ENCODE measurements at places on chromosomes 1 and 21. TPM values are rescaled to one million over a fixed set of nuclear protein-coding genes. Genes with fewer than 3 reads are reported as not detected.

GRCh38 chr1:217524787-217525520, 105.9 kb downstream of the GPATCH2 start:
- DNase-seq = no peak

GRCh38 chr1:78527706-78528105, 36.9 kb downstream of the PTGFR start:
- no peak for DNase-seq

DNA sequence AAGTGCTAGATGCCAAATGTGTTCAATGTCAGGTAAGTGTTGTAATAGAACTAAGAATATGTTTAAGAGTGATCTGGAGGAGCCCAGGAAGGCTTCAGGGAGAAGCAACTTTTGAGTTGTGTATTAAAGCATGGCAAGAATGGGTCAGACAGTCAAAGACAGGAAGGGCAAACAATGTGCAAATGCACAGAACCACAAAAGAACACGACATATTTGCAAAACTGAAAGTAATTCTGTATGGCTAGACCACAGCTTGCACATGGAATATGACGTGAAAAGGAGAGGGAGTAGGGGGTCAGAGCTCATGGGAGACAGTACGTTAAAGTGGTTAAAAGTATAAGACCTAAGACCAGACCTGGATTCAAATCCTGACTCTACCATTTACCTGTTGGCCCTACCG, 7.1 kb upstream of the SORT1 start:
- DNase-seq = no peak

- DNase-seq = no peak
These were observed 12.5 kb upstream of the GUCA2A start for GRCh38 chr1:42176902-42177519.

DNA sequence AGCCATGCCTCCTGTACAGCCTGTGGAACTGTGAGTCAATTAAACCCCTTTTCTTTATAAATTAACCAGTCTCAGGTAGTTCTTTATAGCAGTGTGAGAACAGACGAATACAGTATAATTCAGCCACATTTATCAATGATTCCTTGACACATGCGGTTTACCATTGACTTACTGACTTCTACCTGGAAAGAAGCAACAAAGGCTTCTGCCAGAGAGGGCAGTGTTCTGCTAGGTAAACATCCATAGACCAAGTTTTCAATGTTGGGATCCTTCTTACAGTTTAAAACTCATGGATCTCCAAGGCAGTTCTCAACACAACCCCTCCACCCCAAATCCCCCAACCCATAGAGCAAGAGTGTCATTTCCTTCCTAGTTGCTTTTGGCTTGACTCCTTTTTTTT, 150.6 kb downstream of the ZNF648 start:
- DNase-seq = no peak

GRCh38 chr1:64116537-64116936, 86.9 kb upstream of the UBE2U start:
- no peak for DNase-seq

GRCh38 chr21:44392916-44393315, 39.5 kb downstream of the TRPM2 start:
- DNase-seq = no peak

The SELL gene
- total RNA-seq = 1.9 TPM

DNA sequence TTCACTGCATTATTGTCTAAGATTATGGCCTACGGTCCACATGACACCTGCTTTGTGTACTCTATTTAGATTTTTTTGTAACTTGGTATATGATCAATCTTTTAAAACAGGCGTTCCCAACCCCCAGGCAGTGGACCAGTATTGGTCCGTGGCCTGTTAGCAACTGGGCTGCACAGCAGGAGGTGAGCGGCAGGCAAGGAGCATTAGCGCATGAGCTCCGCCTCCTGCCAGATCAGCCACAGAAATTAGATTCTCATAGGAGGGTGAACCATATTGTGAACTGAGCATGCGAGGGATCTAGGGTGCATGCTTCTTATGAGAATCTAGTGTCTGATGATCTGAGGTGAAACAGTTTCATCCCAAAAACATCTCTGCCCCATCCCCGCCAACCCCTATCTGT, 228.4 kb upstream of the NR5A2 start:
- DNase-seq = no peak

GRCh38 chr21:44718571-44718970, 7.2 kb upstream of the TSPEAR start:
- DNase-seq = no peak

- no peak for DNase-seq
These were observed 15.3 kb upstream of the POU3F1 start for GRCh38 chr1:38061883-38062328.

GRCh38 chr1:179082333-179082998, 596 bp downstream of the TOR3A start:
- DNase-seq = peak; percentile 62

The LCE2C gene
- not detected for total RNA-seq

DNA sequence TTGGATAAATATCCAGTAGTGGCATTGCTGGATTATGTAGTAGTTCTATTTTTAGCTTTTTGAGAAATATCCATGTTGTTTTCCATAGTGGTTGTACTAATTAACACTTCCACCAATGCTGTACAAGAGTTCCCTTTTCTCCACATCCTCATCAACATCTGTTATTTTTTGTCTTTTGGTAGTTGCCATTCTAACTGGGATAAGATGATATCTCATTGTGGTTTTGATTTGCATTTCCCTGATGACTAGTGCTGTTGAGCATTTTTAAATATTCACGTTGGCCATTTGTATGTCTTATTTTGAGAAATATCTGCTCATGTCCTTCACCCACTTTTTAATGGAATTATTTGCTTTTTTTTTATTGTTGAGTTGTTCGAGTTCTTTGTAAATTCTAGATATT, 183.9 kb downstream of the PTPRU start:
- no peak for DNase-seq

DNA sequence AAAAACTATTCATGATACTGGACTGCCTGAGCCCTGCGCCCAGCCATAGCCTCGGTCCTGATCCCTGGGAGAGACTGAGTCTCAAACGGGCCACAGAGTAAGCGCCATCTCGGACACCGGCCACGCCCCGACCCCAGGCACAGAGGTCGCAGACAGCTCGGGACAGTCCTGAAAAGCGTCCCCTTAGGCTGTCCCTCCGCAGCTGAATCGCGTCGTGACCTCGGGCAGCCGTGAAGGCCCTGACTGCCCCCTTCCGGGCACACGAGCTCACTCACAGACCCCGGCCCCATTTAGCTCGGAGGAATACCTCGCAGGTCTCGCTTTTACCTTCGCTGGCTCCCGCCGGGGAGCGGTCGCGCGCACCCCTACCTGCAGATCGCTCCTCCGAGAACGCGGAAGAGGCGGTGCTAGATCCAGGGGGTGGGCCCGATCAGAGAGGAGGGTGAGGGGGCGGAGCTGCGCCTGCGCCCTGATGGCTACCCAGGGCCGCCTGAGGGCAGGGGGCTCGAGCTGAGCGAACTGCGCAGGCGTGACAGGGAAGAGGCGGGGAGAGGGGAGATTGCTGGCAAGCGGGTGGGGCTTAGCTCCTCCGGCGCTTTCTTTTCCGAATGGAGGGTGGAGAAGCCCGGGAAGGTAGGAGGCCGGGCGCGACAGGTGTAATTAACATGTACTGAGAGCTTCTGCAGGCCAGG, at the start of gene MKNK1:
Gene MKNK1, minus strand, starts transcription at position 411 of the 692 bp plus-strand sequence. CDS start 20,941 bp downstream, outside the sequence.
- DNase-seq = peak; percentile 99

The LEFTY1 gene
- total RNA-seq = 1.3 TPM

The AMY1B gene
- total RNA-seq = not detected

DNA sequence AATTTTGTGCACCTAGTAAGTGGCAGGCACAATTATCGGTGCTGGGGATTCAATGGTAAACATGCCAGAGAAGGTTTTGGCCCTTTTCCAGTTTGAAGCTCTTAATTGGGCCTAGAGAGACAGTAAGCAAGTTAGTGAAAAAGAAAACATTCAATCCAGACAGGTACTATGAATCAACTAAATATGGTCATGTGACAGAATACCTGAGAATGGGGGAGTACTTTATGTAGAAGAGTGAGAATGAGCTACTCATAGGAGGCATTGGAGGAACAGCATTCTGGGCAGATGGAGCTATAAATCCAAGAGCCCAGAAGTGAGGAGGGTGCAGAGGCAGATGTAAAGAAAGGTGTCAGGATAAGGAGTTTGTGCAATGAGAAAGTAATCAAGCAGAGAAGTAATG, 1017.9 kb downstream of the ADGRL2 start:
- DNase-seq = no peak

The TNFRSF8 gene
- total RNA-seq = 0.18 TPM

The PADI3 gene
- total RNA-seq = not detected

DNA sequence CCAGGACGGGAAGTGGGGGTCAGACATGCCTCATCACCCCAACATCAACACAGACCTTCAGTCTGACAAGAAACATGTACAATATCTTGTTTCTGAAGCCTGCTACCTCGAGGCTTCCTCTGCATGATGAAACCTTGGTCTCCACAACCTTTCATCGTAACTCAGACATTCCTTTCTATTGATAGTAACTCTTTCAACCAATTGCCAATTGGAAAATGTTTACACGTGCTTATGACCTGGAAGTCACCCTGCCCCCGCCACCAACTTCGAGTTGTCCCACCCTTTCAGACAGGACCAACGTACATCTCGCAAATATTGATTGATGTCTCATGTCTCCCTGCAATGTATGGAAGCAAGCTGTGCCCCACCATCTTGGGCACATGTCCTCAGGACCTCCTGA, 159.5 kb downstream of the ETS2 start:
- DNase-seq = no peak

DNA sequence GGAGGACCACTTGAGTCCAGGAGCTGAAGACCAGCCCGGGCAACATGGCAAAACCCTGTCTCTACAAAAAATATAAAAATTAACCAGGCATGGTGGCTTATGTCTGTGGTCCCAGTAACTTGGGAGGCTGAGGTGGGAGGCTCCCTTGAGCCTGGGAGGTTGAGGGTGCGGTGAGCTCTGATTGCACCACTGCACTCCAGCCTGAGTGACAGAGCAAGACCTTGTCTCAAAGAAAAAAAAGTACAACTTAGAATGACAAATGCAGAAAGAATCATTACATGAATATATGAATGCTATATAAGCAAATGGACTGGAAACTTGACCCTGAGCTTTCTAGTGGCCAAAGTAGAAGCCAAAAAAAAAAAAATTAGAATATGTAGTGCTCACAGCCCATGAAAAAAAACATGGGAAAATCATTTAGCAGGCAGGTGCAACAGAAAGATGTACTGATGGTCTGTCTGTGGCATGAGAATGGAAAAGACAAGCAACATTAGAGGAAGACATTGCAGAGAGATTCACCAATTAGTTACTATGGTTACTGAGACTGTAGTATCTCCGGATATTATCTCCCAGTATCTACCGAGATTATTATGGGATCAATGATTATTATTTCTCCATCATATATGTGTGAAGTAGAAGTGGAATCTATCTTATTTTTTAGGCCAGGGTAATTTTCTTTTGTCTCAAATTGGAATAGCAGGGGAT, 19.2 kb downstream of the ELAPOR1 start:
- DNase-seq = no peak

- no peak for DNase-seq
These were observed 325.0 kb downstream of the HLX start for GRCh38 chr1:221204055-221204833.

DNA sequence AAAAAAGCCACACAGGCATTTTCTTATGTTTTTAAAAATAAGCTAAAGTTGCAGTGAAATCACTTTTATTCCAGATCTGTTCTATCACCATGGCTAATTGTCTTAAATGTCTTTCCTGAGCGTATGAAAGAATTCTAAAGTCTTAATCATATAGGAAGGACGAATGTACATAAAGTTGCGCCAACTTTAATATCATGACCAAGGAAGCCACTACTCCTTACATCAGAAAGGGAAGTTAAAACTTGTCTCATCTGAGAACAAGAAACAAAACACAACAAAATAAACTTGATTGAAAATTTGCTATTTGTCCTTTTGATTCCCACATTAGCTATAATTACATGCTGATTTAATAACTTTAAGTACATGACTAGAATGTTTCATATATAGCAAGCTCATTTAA, 26.5 kb downstream of the CNIH4 start:
- DNase-seq = no peak

The GBP6 gene
- total RNA-seq = not detected

DNA sequence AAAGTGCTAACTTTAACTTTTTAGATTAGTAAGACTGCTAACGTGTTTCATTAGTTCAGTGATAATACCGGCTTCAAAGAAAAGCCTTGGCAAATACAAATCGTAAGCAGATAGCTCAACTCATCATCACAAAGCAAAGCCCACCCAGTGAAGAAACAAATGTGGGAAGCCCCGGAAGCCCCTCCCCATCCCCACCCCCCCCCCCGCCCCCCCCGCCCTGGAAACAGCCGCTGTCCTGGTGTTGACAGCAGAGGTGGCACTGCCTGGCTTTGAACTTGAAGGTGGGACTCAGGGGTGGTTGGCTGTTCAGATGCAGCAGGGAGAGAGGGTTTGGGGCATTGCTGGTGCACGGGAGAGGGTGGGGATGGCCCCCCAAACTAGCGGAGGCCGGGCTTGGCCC, 14.1 kb downstream of the PDXK start:
- no peak for DNase-seq

GRCh38 chr1:44526295-44527073, 121.4 kb downstream of the RNF220 start:
- DNase-seq = no peak

- DNase-seq = no peak
These were observed 49.4 kb downstream of the SPATA46 start for GRCh38 chr1:162327144-162327787.

DNA sequence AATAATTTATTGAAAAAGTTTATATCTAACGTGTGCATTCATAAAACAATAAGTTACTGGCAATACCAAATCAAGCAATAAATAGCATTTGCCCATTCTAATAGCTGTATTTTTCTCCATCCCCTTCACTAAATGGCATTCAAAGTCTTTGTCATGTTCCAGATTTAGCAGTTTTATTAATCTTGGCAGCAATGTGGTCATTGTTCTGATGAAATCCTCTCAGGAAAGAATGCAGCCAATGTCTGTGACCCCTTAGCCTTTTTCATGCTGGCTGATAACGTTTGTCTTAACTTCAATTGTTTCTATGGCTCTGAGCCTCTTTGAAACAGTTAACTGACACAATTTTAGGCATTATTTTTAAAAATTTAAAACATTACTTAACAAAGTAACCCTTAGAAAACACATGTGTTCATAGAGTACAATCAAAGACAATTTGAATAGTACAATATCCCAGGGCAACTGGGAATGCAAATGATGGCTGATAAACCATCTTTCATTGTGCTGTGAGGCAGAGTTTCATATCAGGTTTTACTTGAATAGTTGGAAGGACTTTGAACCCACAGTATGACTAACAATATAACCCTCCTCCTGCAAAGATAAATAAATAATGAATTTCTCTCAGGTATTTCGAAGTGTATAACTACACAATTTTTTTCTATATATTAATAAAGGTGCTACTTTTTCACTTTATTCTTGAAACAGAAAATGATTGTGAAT, 217.5 kb downstream of the LRRIQ3 start:
- no peak for DNase-seq

The CCDC30 gene
- 1.7 TPM for total RNA-seq

- no peak for DNase-seq
These were observed 110.5 kb downstream of the OSBPL9 start for GRCh38 chr1:51727366-51727765.

Measured in left lobe of liver (tissue), 2 donors.